Fibroblast of skin of left biceps (primary cell): ENCODE measurements at places on chromosomes 11 and 22.
A peak's percentile ranks its signal among the peaks of the same experiment; 100 is the strongest.

DNA sequence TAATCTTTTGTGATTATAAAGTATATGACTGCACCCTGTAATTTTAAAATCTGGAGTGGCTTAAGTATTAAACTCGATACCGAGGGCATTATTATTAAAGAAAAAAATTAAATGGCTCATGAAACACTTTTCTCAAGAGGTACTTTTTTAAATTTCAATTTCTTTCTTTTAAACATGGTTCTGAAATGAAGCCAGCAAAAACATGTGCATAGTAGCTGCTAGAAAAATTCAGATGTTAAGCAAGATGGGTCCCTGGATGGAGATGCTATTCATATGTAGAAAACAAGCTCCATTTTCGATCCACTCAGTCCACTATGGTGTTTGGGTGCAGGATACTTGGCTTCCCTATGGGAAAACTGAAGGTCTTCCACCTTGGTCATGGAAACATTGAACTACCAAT, 189.5 kb downstream of the PGR start:
- DNase-seq = no peak

- no peak for DNase-seq
Measured at GRCh38 chr11:120660024-120660565, 148.5 kb downstream of the GRIK4 start.

DNA sequence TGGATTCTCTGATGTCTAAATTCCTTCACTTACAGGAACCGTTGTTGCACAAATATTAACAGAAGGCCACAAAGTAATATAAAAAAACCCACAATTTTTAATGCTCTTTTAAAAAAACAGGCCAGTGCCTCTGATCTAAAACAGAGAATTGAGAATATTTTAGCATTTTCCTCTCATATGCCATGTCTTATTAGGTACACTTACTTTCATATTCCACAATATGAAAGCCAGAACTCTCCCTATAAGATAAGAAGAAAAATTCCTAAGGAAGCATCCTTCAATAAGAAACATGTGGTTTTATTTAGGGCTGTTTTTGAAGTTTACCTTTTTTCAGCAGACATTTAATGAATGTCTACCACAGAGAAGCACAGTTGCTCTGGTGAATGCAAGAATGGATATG, 214.5 kb downstream of the FAT3 start:
- no peak for DNase-seq

DNA sequence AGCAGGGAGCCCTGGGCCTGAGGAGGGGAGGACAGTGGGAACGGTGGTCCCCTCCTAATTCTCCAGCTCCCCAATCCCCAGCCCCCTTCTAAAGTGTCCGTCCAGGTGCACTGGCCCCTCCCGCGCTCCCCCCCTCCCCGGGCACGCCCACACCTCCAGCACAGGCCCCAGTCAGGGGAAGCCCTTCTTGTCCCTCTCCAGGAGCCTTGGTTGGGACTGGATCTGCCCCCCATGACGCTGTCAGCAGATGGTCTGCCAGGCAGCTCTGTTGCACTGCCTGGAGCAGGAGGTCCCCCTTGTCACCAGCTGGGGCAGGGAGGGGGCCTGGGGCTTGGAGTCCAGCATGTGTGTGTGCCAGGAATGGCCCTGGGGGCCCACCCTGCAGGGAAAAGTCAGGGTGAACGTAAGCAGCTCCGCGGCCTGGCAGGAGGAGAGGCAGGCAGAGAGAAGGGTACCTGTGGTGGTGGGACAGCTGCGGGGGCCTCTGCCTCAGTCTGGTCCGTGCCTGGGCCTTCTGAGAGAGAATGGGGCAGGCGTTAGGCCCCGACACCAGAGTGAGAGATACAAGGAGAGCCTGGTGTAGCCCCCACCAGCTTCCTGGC, 1.6 kb downstream of the IRF7 start:
- no peak for DNase-seq

- no peak for DNase-seq
Measured at GRCh38 chr22:36279219-36279666, 26.3 kb downstream of the APOL1 start.

DNA sequence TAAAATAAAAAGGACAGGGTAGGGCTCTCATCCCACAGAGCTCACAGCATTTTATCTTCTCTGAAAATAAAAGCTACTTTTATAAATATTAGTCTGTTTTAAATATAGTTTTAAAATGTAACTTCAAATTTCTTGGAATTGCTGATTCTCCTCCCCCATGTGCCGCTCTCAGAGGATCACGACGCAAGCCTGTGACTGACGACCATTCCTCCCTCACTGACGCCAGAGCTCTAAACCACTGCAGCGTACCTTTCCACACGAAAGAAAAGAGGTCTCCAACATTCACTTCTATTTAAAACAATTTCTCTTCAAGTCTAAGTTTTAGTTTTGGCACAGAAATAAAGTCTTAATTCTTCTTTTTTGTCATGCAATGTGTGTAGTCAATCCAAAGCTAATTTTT, 9.3 kb downstream of the TOLLIP start:
- no peak for DNase-seq

DNA sequence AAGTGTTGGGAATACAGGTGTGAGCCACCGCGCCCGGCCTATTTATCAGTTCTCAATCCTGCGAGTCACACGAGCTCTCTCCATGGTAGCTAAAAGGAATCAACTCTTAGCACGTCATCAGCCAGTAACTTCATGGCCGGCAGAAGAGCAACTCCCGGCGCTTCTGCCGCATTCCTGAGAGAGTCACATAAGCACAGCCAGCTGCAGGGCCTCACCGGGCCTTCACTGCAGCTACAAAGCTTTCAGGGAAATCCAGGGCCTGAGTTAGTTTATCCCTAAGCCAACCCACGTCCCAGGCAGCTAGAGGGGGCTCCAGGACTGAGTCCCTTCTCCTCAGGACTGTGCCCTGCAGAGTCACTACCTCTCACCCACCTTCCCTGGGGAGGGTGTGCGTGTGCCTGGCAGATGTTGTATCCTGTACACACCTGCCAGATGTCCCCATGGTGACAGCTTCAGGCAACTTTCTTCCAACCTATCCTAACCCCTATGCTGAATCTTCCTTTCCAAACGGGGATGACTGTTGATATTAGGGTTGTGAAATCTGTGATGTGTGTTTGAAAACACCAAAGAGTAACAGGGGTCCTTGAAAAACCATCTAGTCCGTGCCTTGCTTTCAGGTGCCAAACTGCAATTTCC, 45.9 kb upstream of the ARFGAP3 start:
- DNase-seq = peak; percentile 33

- DNase-seq = no peak
Measured at GRCh38 chr22:49677495-49677889, 150.2 kb downstream of the BRD1 start.

- DNase-seq = no peak
Measured at GRCh38 chr22:21642584-21643448, 714 bp downstream of the SDF2L1 start.

DNA sequence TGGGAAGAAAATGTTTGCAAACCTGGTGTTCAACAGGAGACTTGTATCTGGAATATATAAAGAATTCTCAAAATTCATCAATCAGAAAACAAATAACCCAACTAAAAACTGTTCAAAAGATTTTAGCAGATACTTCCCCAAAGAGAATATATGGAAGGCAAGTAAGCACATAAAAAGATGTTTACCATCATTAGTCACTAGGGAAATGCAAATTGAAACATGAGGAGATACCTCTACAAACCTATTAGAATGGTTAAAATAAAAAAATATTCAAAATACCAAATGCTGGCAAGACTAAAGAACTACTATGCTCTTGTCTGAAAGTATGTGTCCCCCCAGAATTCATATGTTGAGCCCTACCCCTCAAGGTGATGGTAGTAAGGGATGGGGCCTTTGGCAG, 8.6 kb downstream of the EXPH5 start:
- no peak for DNase-seq

- DNase-seq = no peak
Measured at GRCh38 chr11:116255321-116255953, 517.4 kb downstream of the BUD13 start.

DNA sequence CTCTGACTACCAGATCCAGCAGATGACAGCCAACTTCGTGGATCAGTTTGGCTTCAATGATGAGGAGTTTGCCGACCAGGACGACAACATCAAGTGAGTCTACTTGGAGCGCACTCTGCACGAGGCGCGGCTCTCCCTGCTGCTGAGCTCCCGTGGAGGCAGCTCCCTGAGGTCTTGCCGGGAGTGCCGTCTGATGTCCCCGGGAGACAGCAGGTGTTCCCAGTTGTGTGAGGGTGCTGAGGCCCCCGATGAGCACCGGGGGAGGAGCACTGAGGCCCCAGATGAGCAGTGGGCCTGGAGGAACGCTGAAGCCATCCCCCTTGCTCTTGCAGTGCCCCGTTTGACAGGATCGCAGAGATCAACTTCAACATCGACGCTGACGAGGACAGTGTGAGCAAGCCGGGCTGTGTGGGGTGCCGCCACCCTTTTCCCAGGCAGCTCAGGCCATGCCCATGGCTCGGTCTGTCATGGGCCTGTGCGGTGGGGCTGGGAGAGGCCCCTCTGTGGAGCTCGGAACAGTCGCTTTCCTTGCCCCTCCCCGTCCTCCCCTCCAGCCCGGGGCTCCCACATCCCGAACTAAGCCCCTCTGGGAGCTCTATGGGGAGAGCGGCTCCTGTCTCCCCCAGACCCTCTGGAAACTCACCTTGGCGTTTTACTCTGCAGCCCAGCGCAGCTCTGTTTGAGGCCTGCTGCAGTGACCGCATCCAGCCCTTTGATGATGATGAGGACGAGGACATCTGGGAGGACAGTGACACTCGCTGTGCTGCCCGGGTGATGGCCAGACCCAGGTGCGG, 37.1 kb downstream of the SBF1 start:
- no peak for DNase-seq

GRCh38 chr11:21814169-21814568, 378.7 kb upstream of the ANO5 start:
- DNase-seq = no peak

DNA sequence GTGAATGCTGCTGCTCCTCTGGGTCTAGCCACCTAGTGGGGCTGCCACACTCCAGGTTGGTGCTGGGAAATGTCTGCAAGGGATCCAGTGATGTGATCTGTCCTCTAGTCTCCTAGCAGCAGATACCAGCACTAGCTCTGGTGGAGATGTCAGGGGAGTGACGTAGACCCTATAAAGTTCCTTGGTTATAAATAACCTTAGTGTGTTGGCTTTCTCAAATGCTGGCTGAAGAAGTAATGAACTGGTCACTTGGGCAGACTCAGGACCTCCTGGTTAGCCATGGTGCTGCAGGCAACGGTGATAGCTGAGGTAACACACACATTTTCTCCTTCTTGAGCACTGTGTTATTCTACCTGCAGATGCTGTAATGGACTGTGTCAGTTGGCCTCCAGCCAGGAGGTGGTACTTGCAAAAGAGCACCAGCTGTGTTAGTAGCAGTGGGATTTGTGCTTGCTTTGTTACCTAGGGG, 35.5 kb downstream of the BBOX1 start:
- DNase-seq = no peak

DNA sequence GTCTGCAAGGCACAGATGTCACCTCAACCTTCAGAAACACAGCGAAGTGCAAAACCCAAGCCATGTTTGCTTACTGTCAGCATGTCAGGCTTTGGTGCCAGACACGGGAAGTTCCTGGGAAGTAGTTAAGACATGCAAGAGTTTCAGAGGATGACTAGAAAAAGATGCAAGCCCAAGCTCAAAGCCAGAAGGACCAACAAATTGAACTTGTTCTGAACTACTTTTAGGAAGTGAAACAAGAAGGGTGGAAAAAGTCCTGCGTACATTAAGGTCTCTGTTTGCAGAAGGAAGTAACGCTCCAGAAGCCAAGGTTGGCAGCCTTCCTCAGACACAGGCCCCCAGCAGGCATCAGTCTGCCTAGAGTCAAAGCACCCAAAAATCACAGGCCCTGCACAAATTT, 2.6 kb downstream of the AP1B1 start:
- no peak for DNase-seq

DNA sequence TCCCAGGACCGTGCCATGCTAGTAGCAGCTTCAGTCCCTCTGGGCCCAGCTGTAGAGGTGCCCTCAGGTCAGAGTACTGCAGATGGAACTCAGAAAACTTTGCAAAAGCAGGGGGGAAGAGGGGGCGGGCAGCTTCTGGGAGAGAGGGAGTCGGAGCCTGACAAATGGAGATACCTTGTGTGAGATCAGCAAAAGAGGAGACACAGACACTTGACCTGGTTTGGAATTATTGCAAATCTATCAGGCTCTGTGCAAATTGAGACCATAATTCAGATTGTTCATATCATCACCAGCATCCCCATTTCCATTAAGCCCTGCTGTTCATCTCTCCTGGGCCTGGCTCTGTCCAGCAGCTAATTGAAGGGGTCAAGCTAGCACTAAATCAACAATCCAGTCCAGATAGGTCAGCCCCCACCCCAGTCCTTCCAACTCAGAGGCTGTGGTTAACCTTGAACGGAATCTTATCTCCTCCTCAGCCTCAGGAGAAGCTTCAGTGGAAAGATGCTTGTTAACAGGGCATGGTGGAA, 292.6 kb upstream of the PLET1 start:
- no peak for DNase-seq

- no peak for DNase-seq
Measured at GRCh38 chr22:48926136-48926535, 901.5 kb downstream of the BRD1 start.
